Activated T-cell treated with anti-CD3 and anti-CD28 coated beads, Interleukin-2, amount 50 U/mL, for 72 hours (primary cell): ENCODE measurements at places on chromosomes 16 and 17. TPM values are rescaled to one million over a fixed set of nuclear protein-coding genes. Genes with fewer than 3 reads are reported as not detected.

The ZFPM1 gene
- total RNA-seq: 13.8 TPM

The SPN gene
- 84.4 TPM for total RNA-seq

DNA sequence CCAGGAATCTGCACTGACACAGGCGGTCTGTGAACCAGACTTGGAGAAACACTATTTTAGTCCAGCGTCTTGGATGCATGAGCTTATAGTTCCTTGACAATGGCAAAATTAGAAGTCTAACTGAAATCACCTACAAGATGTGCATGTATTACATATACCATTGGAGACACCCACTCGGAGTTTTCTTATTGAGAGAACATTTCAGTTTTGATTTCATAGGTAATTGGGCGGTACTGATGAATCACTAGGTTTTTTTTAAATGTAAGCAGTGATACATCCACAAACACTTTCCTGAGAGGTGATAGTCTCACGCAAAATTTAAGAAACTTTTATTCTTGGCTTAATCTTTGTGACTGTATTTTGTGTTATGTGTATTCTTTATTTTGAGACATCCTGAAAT, 69.8 kb downstream of the PRKCA start:
- no peak for DNase-seq
- peaks cover 85% of the 10 kb centered on the region for H3K4me1 ChIP-seq
- peak overlapping the region; percentile 96 for H3K27ac ChIP-seq
- peaks cover 2% of the 10 kb centered on the region for H3K36me3 ChIP-seq

The CHST5 gene
- total RNA-seq: not detected

The C16orf74 gene
- total RNA-seq: not detected

- H3K36me3 ChIP-seq: peaks cover 6% of the 10 kb centered on the region
- peaks cover 69% of the 10 kb centered on the region for H3K4me1 ChIP-seq
Observed at GRCh38 chr17:78001182-78001581, 42.7 kb downstream of the TNRC6C start.

DNA sequence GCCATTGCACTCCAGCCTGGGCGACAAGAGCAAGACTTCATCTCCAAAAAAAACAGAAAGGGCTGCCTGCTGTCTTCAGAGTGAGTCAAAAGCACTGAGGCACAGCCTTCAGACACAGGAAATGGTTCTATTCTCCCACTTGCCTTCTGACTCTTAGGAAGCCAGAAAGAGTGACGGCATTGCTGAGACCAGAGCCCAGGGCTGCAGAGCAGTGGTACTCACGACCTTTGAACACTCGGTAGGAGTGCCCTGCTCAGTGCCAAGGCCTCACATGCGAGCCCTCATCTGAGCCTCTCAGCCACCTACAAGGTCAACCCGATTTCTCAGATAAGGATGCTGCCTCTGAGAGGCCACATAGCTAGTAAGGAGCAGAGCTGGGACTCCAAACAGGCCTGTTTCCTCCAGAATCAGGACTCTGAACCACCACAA, 3.5 kb upstream of the ITGAE start:
- H3K27me3 ChIP-seq: no peaks in the 10 kb centered on the region
- no peaks in the 10 kb centered on the region for H3K36me3 ChIP-seq
- peak; percentile 63 for DNase-seq
- H3K4me1 ChIP-seq: peaks cover 30% of the 10 kb centered on the region

The PIPOX gene
- total RNA-seq: 13.7 TPM

DNA sequence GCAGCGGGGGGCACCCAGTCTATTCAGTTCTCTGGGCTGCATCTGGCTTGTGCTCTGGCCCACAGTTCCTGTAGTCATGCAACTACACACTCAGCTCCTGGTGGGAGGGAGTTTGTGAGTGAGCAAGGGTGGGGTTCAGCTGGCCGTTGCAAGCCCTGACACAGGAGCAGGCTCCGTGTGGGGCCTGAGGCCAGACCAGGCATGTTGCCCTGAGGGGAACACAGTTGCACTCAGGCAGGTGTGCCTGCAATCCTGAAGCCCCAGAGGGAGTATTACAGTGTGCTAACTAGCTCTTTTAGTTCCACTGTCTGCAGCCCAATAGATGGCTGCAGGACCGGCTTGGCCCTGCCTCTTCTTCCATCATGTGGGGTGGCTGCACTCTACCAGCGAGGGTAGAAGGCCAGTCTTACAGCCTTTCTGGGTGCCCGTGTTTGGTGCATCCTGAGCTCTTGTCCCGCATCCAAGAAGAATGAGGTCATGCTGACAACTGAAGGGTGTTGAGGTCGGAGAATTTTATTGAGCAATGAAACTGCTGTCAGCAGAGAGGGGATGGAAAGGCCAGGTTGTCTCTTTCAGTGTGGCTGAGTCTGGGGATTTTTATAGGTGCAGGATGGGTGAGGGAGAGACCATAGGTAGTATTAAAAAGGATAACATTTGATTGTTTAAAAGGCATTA, 49.9 kb upstream of the ELAC2 start:
- H3K36me3 ChIP-seq: no peaks in the 10 kb centered on the region
- DNase-seq: no peak
- no peaks in the 10 kb centered on the region for H3K4me1 ChIP-seq
- H3K27me3 ChIP-seq: peaks cover 3% of the 10 kb centered on the region
- no peak overlapping the region for H3K4me3 ChIP-seq

DNA sequence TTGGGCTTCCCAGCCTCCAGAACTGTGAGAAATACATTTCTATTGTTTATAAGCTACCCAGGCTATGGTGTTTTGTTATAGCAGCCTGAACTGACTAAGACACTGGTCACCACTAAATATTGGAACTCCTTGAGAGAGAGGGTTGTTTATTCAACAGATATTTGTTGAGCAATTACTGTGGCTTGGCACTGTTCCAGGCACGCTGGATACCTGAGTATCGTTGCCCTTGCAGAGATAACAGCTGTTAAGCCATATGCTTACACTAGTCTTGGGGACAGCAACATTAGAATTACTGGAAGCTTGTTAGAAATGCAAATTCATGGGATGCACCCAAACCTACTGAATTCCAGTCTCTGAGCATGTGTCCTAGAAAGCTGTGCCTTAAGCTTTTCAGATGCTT, 230.7 kb downstream of the HS3ST4 start:
- H3K4me1 ChIP-seq: no peaks in the 10 kb centered on the region
- no peaks in the 10 kb centered on the region for H3K36me3 ChIP-seq
- H3K27me3 ChIP-seq: peaks cover 14% of the 10 kb centered on the region
- no peak for DNase-seq

GRCh38 chr17:35799942-35800341, 4.5 kb upstream of the MMP28 start:
- H3K4me3 ChIP-seq: no peak overlapping the region
- no peaks in the 10 kb centered on the region for H3K36me3 ChIP-seq
- H3K27ac ChIP-seq: no peak overlapping the region
- H3K4me1 ChIP-seq: peaks cover 41% of the 10 kb centered on the region
- H3K27me3 ChIP-seq: peaks cover 19% of the 10 kb centered on the region
